ENCODE measurements at places on chromosomes 3 and 15. TPM values are rescaled to one million over a fixed set of nuclear protein-coding genes. Genes with fewer than 3 reads are reported as not detected.

Gene ARGFX
- not detected for polyA plus RNA-seq

Gene ZNF501
- polyA plus RNA-seq, result 10.8 TPM

Gene CCR2
- not detected for polyA plus RNA-seq

Gene SPATA12
- not detected for polyA plus RNA-seq
